HL-60 (cell line): ENCODE measurements at places on chromosomes 1 and 21.
A peak's percentile ranks its signal among the peaks of the same experiment; 100 is the strongest.

DNA sequence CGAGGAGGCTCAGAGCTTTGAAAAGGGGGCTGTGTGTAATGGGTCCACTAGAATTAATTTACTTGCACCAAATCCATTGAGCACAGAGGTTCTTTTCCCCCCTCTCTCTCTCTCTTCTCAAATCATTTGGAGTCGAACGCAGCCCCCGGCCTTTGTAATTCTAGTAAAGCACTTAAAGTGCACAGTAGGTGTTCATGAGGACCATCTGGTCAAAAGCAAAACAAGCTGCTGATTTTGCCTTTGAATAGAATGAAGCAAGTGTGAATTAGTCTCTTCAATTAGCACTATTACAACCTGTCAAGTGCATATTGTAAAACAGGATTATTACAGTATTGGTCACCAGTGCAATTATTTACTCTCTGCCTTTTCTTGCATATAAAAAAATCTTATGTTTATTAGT, 259.9 kb downstream of the FAF1 start:
- no peak for DNase-seq

DNA sequence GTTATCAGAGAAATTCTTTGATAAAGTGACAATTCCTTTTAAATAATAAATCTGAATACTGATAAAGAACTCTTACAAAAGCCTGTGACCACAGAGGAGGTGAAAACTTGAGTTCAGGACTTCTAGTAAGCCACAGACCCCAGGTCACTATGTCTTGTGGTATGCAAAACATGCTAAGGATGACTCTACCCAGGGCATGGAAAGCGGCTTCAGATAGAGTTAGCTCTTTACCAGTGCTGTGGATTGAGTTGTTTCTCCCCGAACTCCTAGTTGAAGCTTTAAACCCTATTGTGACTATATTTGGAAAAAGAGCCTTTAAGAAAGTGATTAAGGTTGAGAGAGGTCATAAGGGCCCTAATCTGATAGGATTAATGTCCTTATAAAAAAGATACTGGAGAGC, 42.3 kb downstream of the HLX start:
- no peak for DNase-seq

GRCh38 chr1:211951856-211952255, 83.5 kb downstream of the INTS7 start:
- DNase-seq, result no peak

DNA sequence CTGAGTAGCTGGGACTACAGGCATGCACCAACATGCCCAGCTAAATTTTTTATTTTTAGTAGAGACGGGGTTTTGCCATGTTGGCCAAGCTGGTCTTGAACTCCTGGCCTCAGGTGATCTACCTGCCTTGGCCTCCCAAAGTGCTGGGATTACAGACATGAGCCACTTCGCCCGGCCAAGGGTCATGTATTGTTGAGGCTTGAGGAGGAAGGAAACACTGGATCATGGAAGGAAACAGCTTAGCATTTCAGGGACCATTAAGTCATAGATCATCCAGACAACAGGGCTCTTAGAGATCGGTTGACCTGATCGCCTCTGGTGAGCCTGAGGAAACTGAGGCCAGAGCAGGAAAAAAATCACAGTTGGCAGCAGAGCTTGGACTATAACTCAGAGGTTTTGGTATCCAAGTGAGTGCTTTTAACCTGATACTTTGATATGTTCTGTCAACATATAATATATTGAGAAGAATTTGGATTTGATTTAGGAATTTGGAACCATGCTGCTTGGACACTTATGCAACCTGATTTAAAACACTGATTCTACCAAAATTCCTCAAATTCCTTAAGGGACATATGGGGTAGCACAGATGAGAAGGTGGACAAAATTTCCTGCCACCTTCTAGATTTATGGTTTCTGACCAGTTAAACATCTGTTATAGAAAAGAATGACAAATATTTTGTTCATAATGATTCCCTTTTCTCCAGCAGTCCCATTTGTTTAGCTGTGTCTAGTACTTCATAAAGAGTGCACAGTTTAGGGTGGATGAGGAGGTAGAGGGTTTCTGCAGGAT, 13.1 kb upstream of the BMP8A start:
- no peak for DNase-seq

DNA sequence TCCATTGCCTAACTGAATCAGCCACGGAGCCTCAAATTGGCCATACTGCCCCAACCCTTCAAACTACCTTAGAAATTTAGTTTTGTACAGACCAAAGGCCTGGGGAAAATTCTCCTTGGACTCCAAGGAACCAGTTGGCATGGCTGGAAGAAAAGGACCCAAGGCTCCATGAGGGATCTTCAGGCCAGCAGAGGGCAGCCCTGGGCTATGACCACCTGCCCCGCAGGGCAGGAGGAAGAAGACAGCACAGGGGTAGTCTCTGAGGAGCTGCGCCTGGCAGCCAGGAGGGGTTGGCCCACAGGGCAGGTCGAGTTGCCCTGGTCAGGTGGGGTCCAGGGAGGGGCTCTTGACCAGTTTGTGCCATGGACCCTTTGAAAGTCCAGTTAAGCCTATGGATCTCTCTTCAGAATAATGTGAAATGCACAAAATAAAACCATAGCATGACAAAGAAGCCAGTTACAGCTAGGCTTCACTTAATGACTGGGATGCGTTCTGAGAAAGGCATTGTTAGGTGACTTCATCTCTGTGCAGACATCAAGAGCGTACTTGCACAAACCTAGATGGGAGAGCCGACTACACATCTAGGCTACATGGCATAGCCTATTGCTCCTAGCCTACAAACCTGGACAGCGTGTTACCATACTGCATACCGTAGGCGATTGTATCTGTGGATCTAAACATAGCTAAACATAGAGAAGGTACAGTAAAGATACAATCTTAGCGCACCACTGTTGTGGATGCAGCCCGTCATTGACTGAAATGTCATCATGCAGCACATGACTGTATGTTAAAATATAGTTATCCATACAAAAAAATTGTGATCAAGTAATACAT, 26.1 kb downstream of the CACNA1S start:
- DNase-seq, result peak; percentile 48

- no peak for DNase-seq
Observed at GRCh38 chr1:73901738-73902137, 296.2 kb downstream of the LRRIQ3 start.

- DNase-seq, result no peak
Observed at GRCh38 chr1:229209386-229209785, 61.5 kb upstream of the RAB4A start.

GRCh38 chr1:202791077-202791747, 17.0 kb downstream of the KDM5B start:
- DNase-seq, result no peak

DNA sequence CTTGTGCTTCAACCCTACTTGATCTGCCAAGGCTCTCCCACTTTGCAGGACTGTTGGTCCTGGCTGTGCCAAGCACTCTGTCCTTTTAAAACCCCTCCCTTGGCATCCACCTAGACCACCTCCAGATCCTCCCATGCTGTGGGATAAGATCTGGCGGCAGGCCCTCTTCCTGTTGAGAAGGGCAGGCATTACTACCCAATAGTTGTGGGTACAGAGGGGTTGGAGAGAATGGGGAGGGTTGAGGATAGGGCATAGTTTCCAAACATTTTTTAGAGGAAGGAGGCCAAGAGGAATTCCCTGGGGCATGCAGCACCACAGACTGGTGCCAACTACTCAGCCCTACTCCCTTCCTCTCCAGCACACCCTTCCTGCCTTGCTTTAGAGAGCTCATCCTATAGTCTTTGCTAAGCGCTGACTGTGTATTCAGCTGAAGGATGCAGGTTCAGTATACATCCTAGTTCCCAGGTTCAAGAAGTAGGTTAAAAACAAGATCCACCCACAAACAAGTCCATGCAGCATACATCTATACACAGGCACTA, 70.7 kb downstream of the TRABD2B start:
- DNase-seq, result no peak

DNA sequence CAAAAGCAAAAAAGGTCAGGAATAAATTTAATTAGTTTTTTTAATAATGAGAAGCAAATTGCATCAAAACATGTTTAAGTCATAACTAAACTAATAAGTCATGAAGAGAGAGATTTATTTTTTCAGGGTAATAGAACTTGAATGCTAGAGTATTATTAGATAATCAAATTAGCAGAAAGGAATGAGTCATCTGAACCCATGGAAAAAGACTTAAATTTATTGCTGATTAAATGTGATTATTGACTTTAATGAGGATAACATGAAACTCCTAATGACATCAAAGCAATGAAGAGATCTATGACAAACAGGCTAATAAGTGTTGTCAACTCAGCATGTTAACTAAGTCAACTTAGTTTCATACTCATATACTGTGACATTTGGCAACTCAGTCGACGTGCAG, 264.2 kb downstream of the USP25 start:
- no peak for DNase-seq

- DNase-seq, result peak; percentile 66
Observed at GRCh38 chr1:246492611-246493245, 14.4 kb downstream of the SMYD3 start.

- DNase-seq, result no peak
Observed at GRCh38 chr1:244187310-244187709, 136.2 kb downstream of the ZBTB18 start.

DNA sequence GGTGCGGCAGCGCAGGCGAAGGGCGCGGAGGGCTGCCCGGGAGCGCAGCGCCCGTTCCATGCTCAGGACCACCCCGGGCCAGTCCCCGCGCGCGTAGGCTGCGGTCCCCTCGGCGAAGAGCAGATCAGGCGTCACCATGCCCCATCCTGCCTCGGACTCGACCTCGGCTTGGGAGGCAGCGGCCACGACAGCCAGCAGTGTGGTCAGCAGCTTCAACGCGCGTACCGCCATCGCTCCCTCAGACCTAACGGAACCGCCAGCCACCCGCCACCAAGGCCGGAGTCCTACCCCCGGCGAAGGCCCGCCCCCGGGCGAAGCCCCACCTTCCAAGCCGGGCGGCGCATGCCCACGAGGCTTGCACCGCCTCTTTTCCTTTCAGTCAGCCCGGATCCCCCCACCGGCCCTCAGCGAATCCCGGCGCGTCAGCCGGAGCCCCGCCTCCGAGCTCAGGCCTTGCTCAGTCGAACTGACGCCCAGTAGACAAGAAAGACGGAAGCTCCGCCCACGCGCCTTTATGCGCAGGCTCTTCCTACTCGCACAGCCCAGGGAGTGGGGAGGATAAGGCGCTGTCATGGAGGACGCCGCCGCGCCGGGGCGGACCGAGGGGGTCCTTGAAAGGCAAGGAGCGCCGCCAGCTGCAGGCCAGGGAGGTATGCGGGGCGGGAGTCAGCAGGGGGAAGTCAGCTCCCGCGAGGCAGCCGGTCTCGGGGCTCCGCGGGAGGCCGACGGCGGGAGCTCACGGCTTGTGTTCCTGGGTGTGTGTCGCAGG, at the start of the genes C1orf50 and P3H1:
Gene C1orf50, plus strand, starts transcription at position 509 of the 769 bp plus-strand sequence. Its CDS starts 63 bp downstream, at position 572.
Gene P3H1, minus strand, starts transcription at position 288 of the 769 bp plus-strand sequence. Its CDS starts 57 bp downstream, at position 231.
- peak; percentile 100 for DNase-seq

DNA sequence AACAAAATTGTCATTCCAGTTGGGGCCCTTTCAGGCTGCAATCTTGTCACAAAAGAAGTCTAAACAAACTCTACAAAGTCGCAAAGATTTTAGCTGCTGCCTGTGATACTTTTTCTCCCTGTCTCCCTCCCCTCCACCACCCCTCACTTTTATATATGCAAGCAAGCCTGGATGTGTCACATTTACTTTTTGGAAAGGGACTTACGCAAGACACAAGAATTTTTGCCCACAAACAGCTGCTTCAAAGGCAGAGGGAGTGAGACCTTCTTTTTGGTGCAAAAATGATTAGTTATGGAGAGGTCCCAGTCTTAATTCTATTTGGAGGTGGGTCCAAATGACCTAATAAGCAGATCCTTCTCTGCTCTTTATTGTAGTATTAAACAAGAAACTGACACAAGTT, 22.9 kb upstream of the RALGPS2 start:
- peak; percentile 26 for DNase-seq

DNA sequence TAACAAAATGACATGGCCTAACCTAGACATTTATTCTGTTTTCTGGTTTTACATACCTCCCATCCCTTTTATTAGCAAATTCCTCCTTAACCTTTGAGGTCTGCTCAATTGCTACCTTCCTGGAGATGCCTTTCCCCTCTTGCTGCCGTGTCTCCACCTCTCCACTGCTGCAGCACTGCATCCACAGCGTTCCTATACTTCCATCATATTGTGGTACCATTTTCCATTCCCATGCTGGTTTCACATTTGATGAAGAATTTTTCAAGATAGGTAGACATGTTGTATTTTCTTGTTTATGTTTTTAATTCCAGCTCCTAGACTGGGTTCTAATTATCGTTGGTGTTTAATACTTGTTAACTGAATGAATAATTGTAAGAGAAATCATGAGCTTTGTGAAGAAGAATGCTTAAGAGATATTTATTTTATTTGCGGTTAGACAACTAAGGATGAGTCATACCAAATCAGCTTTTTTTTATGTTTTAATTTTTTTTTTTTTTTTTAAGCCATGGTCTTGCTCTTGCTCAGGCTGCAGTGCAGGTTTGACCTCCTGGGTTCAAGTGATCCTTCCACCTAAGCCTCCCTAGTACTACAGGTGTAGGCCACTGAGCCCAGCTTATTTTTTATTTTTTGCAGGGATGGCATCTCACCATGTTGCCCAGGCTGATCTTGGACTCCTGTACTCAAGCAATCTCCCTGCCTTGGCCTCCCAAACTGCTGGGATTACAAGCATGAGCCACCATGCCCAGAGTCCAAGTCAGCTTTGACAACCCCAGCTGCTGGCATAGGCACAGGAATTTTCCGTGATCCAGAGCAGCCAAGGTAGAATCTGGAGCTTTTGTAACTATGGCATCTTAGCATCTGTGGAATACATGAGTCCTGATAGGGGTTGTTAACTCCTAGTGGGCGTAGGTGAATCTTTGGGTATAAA, 44.0 kb downstream of the ATP6V1G3 start:
- no peak for DNase-seq

DNA sequence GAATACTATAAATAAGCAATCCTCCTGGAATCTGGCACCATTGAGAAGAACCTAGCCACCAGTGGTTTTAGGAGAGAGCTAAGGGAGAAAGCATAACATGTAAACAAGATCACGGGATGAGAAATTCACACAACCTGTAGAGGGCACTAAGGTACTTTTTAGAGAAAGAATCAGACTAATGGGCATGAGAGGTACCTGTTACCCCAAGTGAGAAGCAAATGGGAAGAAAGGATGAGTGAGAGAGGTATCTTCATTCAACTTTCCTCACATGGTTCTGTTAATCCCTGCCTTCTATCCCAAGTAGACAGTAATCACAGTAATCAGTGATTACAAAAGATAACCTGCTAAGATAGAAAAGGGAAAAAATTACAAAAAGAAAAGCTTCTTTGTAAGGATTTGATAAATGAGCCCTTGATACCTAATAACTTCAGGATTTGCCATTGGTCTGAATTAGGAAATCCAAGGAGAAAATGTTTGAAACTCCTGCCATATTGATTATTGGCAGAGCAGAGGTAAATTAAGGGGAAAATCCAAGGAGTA, 251.1 kb upstream of the ADGRL2 start:
- no peak for DNase-seq

- no peak for DNase-seq
Observed at GRCh38 chr1:48753293-48753692, 23.4 kb downstream of the BEND5 start.

DNA sequence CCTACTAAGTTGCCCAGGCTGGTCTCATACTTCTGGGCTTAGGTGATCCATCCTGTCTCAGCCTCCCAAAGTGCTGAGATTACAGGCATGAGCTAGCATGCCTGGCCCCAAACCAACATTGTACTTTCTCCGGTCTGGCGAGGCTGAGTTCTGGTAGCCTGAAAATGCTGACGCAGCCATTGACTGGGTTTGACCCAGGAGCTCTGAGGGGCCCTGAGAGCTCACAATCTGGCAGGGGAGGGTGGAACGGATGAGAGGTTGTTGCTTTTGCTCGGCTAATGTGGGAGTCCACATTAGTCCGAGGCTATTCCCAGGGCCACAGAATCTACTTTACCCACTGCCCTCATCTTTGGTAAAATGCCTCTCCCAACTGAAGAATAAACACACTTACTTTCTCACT, 35.1 kb upstream of the PARP1 start:
- DNase-seq, result no peak

- no peak for DNase-seq
Observed at GRCh38 chr1:6024376-6024775, 21.3 kb upstream of the KCNAB2 start.
